ENCODE measurements at places on chromosomes 3 and 15.
A peak's percentile ranks its signal among the peaks of the same experiment; 100 is the strongest.

DNA sequence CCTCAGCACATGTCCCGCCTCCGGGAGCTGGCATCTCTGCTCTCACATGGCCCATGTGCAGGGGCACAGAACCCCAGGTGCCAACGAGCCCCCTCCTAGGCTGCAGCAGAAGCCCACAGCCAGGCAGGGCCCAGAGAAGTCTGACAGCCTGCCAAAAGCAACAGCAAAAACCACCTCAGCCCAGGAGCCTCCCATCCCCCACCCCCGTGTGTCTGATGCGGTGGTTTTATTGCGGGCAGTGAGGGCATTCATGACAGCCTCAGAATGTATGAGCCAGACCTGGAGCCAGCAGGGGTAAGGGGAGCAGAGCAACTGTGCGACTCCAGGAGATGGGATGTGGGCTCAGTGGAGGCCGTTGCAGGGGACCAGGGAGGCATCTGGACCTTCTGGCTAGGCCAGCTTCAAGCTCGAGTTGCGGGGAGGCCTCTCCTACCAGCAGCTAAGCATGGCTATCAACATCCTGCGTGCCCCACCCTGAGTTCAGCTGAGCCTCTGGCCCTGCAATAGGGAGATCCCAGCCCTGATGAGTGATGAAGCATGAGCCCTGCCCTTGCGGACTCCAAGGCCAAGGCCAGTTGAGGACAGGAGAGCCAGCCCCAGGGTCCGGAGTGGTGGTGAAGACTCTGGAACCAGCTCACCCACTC, 52.5 kb downstream of the CYP11A1 start:
- DNase-seq, result no peak

GRCh38 chr3:25854635-25855034, 64.7 kb downstream of the OXSM start:
- DNase-seq, result no peak

GRCh38 chr3:193826159-193826795, 233.3 kb downstream of the OPA1 start:
- DNase-seq, result no peak

DNA sequence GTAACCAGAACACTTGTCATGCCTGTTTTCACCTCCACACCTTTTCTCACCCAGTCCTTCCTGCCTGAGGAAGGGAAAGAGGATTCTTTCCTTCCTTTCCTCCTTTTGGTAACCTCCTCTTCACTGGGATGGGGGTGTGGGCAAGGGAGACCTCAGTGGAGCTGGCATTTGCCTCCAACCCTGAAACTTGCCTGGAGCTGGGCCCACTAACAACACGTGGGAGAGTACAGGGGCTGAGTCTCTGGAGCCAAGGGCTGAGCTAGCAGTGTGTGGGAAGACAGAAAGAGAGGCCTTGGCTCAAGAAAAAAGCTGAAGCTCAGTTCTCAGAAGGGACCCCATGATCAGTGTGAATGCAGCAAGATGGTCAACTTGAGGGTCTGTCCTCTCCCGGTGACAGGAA, 86.6 kb upstream of the SLC6A11 start:
- DNase-seq, result no peak

DNA sequence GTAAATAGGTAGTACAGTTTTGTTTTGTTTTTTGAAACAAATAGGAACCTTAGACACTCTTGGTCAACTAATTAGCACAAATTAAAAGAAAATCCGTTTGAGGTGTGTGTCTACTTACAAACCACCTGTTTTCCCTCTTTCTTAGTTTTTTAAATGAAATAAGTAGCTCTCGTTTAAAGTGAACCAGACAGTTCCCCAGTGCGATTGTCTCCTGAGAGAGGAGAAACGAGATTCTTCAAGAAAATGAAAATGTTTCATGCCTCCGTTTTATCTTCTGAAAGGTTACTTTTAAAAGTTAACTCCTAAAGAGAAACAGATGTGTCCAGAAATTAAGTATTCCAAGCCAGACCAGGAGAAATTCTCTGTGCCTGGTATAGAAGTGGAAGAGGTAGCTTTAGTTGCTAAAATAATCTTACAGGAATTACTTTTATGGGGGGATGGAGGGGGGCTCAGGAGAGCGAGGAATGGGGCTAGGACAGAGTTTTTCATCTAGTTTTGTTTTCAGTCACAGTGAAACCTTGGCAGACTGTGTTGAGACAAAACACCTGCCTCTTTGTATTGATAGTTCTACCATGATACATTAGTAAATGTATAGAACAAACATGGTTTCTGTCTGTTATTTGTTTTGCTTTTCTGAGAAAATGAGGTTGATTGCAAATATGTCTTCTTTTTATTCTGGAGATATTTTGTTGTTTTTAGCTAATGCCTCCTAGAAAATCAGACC, 155.1 kb upstream of the CNTN4 start:
- DNase-seq, result no peak

DNA sequence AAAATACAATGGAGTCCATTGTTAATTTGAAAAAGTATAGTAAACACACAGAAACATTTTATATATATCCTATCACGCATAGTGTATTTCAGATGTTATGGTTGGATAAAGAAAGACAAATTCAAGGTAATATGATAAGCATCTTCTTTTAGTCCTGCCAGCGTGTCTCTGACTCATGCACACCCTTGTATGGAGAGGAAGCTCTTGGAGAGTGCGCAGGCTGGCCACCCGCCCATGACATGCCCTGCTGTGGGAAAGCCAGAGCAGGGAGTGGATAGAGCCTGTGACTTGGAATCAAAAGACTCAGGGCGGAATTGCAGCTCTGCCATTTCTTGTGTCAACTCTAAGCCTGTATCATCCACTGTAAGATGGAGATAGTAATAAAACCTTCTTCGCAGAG, 23.0 kb upstream of the COPG1 start:
- DNase-seq, result peak; percentile 4

GRCh38 chr3:153289334-153289808, 127.3 kb downstream of the RAP2B start:
- DNase-seq, result no peak

DNA sequence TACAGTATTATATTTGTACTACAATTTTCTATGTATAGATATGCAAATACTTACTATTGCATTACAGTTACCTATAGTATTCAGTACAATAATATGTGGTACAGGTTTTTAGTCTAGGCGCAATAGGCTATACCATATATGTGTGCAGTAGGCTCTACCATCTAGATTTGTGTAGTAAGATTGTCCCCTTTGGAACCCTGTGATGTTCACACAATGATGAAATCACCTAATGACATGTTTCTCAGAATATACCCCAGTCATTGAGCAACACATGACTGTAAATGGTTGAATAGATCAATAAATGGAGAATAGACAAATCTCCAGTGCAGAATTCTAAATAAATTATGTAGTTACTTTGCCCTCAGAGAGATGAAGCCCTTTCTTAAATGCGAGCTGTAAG, 17.6 kb upstream of the TMC3 start:
- DNase-seq, result no peak

DNA sequence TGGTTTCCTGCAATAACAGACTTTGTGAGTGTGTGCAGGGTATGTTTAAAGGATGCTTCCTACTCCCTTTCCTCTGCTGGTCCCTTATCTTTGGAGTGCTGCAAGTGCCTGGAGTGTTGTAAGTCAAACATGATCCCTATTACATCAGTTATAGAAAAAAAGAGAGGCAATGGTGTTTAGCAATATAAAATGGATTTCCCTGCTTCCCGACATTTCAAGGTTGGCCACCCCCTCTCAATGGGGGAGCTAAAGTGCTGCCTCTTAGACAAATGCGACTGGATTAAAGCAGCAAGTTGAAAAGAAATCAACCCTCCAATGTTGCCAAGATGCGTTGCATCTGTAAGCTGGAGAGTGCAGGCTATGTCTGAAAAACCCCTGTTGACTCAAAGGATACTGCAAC, 203.1 kb upstream of the WNT5A start:
- no peak for DNase-seq

DNA sequence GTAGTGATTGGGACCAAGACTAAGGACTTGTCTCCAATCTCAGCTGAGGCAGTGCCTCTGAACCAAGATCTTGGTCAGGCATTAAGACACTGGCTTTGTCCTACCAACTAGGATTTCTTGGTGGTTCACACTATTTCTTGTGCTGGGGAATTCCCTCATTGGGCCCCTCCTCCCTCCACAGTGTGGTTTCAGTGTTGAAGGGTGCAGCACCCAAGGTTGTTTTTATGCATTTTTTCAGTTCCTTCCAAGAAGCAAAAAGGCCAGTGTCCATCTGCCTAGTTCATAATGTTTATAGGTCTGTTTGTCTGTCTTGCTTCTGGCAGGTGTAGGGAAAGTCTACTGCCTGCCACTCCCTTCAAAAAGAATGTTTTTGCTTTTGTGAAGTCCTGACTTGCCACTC, 10.6 kb upstream of the ITPKA start:
- DNase-seq, result no peak

DNA sequence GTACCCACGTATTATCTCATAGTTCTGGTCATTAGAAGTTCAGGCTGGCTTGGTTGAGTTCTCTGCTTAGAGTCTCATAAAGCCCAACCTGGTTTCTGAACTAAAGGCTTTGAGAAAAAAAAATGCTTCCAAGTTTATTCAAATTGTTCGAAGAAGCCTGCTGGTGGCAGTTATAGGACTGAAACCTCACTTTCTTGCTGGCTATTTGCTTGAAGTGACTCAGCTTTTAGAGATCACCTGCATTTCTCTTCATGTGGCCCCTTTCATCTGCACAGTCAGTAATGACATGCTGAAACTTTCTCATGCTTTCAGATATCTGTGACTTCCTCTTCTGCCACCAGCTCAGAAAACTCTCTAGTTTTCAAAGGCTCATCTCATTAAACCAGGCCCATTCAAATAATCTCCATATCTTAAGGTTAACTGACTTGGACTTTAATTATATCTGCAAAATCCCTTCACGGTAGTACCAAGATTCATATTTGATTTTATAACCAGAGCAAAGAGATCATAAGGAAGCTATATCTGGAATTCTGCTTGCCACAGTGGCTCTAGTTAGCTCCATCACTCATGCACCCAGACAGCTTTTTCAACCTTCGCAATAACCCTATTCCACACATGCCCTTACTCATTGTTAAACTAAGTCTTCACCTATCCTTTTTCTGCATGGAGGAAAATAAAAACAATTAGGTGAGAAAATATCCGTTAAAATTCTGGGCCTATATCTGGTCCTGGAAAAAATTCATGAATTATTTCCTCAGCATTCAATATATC, 433.8 kb upstream of the CBLB start:
- DNase-seq, result no peak

- no peak for DNase-seq
These were observed 13.0 kb downstream of the CPN2 start for GRCh38 chr3:194337965-194338753.

DNA sequence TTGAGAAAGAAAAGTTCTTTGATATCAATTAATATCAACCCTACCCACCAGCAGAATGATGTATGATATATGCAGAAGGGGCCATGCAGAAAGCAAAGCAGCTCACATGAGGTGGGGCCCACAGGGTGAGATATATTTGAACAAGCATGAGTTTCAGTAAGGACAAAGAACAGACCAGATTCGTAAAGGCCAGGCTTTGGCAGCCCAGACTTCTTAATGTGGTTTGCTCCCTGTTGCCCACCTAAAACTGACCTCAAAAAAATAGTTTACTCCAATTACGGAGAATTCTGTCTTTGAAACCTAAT, 255.7 kb upstream of the WNT5A start:
- DNase-seq, result no peak

DNA sequence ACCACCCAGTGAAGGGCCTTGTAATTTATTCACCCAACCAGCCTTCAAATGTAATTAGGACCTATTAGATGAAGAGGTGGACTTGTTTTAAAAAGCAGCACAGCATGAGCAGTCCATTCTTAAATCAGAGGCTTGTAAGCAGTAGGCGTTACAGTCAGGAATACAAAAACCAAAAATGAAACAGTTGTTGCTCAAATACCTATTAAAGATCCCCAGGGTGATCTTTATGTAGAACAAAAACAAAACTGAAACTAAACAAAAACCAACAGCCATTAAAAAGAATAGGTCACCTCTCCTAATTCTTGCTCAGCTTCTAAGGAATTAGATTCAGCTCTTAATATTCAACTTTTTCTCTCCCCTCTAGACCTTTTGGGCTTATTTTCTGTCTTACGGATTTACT, 104.9 kb upstream of the ST8SIA2 start:
- no peak for DNase-seq

- DNase-seq, result no peak
These were observed 159.8 kb downstream of the THSD4 start for GRCh38 chr15:71275098-71275497.

- no peak for DNase-seq
These were observed 64.2 kb downstream of the OXNAD1 start for GRCh38 chr3:16329036-16329825.

- DNase-seq, result no peak
These were observed 3.6 kb upstream of the A4GNT start for GRCh38 chr3:138135833-138136194.

DNA sequence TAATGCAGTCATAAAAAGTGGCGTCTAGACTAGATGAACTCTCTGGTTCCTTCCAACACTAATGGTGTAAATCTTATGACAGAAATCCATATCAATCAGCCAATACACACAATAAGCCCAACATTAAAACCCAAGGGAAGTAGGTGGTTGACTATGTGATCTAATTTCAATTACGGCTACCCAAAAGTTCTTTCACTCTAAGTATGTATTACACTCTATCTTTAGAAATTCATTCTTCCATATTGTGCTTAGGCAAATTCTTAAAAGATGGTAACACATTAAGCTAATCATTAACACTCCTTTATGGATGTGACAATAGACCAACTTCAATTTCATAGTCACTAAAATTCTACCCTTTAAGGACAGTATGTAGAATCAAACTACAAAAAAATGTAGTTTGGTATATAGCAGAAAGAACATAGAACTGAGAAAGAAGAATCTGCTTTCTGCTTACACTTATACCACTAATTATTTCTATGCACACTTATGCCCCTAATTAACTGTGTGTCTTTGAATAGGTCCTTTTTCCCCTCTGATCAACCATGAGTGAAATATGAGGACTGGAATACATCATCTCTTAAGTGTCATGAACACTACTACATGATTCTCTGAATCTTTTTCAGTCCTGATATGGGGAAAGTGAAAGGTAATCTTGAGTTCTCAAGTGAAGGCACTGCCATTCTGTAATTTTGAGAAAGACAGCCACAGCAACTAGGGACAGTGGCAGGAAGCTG, 557.6 kb downstream of the IGSF11 start:
- no peak for DNase-seq

GRCh38 chr3:40715551-40715950, 190.8 kb downstream of the ZNF621 start:
- no peak for DNase-seq

GRCh38 chr3:89260721-89261120, 153.3 kb downstream of the EPHA3 start:
- no peak for DNase-seq

- no peak for DNase-seq
These were observed 564 bp upstream of the GRM7 start for GRCh38 chr3:6860149-6860953.

DNA sequence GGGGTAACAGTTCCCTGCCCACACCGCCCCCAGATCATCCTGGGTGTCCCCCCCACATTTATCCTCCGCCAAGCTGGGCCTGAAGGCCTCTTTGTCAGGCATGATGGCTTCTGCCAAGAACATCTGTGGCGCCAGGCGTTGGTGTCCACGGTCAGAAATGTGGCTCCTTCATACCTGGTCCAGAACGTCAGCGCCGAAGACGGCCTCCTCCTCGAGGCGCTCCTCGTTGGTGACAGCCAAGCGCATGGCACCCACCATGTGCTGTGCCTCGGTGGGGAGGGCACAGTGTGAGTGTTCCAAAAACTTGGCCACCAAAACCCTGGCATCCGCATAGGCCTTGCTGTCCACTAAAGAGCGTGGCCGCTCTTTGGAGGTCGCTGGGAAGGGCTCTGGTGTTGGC, 146.5 kb downstream of the NSMCE3 start:
- no peak for DNase-seq

Measured in NCI-H446 (cell line).